ENCODE measurements at places on chromosomes 11 and 22. TPM values are rescaled to one million over a fixed set of nuclear protein-coding genes. Genes with fewer than 3 reads are reported as not detected.

Gene SMIM35
- total RNA-seq: not detected

Gene BBOX1
- total RNA-seq: 0.62 TPM

Gene OR9I1
- total RNA-seq: not detected

Gene OSM
- total RNA-seq: not detected

Gene CARD16
- total RNA-seq: 2.0 TPM

Gene TAF6L
- total RNA-seq: 15.1 TPM

GRCh38 chr22:21451545-21452520, 15.4 kb upstream of the TMEM191C start:
- no peak for DNase-seq
- H3K27ac ChIP-seq: no peak overlapping the region
- H3K36me3 ChIP-seq: no peaks in the 10 kb centered on the region
- no peaks in the 10 kb centered on the region for H3K27me3 ChIP-seq
- H3K4me3 ChIP-seq: no peak overlapping the region

DNA sequence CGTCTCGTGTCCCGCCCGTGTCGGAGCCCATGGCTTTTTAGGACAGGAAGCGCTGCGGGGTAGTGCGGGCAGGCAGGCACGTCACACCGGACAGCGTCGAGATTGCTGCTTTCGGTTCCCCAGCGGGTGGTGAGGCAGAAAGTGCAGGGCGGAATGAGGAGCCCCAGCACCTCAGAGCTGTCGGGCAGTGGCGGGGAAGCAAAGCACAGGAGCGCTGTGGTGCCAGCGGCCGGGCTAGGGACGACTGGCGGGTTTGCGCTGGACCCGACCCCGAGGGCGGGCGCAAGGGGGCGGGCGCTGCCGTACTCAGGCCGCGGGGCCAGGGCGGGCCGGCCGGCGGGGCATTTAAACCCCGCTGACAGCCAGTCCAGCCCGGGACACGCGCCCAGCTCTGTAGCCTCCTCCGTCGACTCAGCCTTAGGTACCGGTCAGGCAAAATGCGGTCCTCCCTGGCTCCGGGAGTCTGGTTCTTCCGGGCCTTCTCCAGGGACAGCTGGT, at the start of gene SLC37A2:
Gene SLC37A2, plus strand, starts transcription at position 375 of the 498 bp plus-strand sequence. Its CDS starts 63 bp downstream, at position 438.
- peak within 1 kb of the TSS; percentile 70 for H3K4me3 ChIP-seq
- peaks cover 6% of the 10 kb centered on the region for H3K4me1 ChIP-seq
- peak within 1 kb of the TSS; percentile 47 for H3K27ac ChIP-seq

DNA sequence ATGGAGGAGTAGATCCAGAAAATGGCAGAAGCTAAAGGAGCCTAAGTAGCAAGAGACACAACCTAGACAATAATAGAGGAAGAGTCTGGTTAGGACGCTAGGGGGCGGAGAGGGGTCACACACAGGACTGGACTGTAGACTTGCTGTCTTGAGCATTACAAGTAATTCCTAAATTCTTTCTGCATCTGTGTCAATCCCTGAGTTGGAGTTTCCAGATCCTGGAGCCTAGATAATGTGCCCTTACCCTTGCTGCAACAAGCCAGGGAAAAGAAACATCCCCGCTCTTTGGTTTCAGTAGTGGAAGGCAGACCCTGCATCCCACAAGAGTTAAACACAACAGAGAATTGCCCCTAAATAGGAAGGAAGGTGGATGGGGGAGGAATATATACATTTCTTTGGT, 14.9 kb upstream of the CCDC73 start:
- H3K4me3 ChIP-seq: no peak overlapping the region
- no peaks in the 10 kb centered on the region for H3K4me1 ChIP-seq
- peaks cover 2% of the 10 kb centered on the region for H3K27me3 ChIP-seq
- peak; percentile 49 for DNase-seq

Measured in astrocyte (in vitro differentiated cells and primary cell).